Pericardium fibroblast (primary cell): ENCODE measurements at places on chromosomes 6 and 20. TPM values are rescaled to one million over a fixed set of nuclear protein-coding genes. Genes with fewer than 3 reads are reported as not detected.

ID4 gene
- 3.1 and 18.4 TPM in 2 replicates for total RNA-seq

GLO1 gene
- total RNA-seq: 121 and 125 TPM in 2 replicates

SYS1 gene
- total RNA-seq: 22.4 and 23.6 TPM in 2 replicates

RRAGD gene
- 0.17 and 1.5 TPM in 2 replicates for total RNA-seq

IMPG1 gene
- total RNA-seq: not detected in 2 replicates

FKBP5 gene
- total RNA-seq: 172 and 205 TPM in 2 replicates

CPNE5 gene
- 0.09 and 11.4 TPM in 2 replicates for total RNA-seq

DYNLT2 gene
- total RNA-seq: 0.43 and 0.47 TPM in 2 replicates

KCNK16 gene
- total RNA-seq: not detected in 2 replicates

SIRPB2 gene
- total RNA-seq: not detected in 2 replicates

LAMA5 gene
- total RNA-seq: 41.1 and 63.5 TPM in 2 replicates

FAM83C gene
- total RNA-seq: not detected in 2 replicates

CCN5 gene
- total RNA-seq: 2.1 and 16.2 TPM in 2 replicates

CST2 gene
- not detected in 2 replicates for total RNA-seq

CTSZ gene
- total RNA-seq: 69.8 and 76.3 TPM in 2 replicates

RAB32 gene
- total RNA-seq: 95.8 and 133 TPM in 2 replicates

DEFB124 gene
- total RNA-seq: 2.1 TPM in 1 of 2 replicates, not detected in the other

ANKRD66 gene
- total RNA-seq: not detected in 2 replicates

CDH4 gene
- 0.82 and 2.6 TPM in 2 replicates for total RNA-seq

TTLL9 gene
- total RNA-seq: not detected in 2 replicates

DNAH8 gene
- total RNA-seq: not detected in 2 replicates

EGFL8 gene
- 1.6 and 3.7 TPM in 2 replicates for total RNA-seq

FAM210B gene
- 52.0 and 57.9 TPM in 2 replicates for total RNA-seq

FHL5 gene
- 0.17 TPM in 1 of 2 replicates, not detected in the other for total RNA-seq

ZBTB12 gene
- total RNA-seq: 2.6 and 4.9 TPM in 2 replicates

C6orf58 gene
- 0.35 TPM in 1 of 2 replicates, not detected in the other for total RNA-seq

OPN5 gene
- total RNA-seq: not detected in 2 replicates
